ENCODE measurements at places on chromosomes 13 and 19. TPM values are rescaled to one million over a fixed set of nuclear protein-coding genes. Genes with fewer than 3 reads are reported as not detected.

The CYP2A7 gene
- not detected for polyA plus RNA-seq

DNA sequence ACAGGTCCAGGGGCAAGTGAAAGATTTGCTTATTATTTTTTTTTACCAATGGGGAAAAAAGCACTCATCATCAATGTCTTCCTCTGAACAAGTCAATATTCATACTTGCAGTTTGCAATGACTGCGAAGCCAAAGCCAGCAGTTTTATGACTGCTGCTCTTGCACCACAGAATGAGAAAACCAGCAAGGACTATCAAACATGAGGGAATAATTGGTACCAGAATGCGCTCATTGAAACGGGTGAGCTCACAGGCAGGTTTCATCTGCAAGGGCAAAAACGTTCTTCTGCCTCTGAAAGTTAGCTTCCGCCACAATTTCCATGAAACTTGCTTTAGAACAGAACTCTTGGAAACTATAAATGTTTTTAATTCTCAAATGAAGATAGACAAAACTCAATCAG is 5.5 kb downstream of the DLEU7 start:
- DNase-seq, result no peak

DNA sequence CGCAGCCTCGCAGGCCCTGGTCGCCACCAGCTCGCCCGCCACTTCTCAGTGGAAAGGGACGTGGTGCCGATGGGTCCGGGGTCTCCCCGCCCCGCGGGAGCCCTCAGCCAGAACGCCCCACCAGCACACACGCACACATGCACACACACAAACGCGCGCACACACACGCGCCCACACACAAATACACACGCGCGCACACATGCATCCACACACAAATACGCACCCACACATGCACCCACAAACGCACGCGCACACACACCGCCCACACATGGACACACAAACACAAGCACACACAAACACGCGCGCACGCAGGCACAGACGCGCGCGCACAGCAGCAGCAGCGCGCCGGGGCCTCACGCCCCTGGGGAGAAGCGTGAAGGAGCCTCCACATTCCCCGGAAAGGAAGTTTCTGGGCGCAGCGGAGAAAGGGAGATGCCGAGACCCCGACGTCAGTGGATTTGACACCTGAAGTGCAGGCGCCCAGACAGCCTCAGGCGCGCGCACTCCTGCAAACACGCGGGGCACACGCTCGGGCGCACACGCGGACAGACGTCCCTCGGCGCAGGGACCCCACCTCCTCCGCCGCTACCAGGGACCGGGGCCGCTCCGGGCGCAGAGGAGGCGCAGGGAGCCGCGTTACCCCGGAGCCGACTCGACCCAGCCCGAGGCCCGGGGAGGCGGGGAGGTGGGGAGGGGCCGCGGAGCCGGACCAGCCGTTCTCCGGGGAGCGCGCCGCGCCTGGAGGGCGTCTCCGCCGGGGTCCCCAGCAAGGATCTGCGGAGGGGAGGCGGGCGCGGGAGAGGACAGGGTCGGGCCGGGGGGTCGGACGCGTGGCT is 622 bp downstream of the RASA3 start:
- DNase-seq, result no peak

GRCh38 chr13:33497146-33497845 is 211.7 kb upstream of the STARD13 start:
- DNase-seq, result no peak

DNA sequence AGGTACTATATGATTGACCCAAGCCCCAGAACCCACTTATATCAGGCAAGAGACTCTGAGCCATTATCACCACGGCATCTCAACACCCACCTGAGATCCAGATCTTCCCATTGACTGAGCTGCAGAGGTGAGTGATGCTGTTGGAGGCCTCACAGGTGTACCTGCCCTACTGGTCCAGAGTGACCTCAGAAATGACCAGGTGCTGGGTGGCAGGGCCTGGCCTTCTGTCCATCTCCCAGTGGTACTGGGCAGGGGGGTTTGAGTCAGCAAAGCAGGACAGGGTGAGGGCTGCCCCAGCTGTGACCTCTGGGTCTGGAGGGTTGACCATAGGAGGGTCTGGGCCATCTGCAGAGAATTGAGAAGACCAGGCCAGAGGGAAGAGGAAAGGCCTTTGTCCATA is 13.2 kb upstream of the CEACAM20 start:
- DNase-seq, result no peak
